ENCODE measurements at places on chromosomes 7 and 10.
A peak's percentile ranks its signal among the peaks of the same experiment; 100 is the strongest.

- H3K27me3 ChIP-seq: no peaks in the 10 kb centered on the region
- H3K4me3 ChIP-seq: no peak overlapping the region
- no peaks in the 10 kb centered on the region for H3K4me1 ChIP-seq
- DNase-seq: no peak
- H3K27ac ChIP-seq: no peak overlapping the region
- H3K36me3 ChIP-seq: no peaks in the 10 kb centered on the region
These were observed 87.9 kb downstream of the DPY19L1 start for GRCh38 chr7:34949361-34949760.

DNA sequence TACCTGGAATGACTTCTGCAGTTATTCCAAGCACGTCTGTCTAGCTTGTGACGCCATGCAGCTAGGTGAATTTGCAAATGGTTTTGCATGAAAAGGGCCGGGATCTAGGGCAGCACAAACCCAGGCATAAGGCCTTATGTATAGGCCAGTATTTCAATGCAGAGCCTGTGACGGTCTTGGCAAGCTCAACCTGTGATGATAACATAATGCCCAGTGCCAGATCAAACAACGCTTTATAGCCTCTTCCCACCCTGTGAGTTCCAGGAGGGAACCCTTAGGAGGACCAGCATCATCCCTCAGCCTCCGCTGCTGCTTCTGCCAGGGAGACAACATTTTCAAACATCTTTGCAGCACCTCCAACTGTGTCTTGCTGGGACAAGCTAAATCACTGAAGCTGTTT is 390.7 kb downstream of the INHBA start:
- no peak overlapping the region for H3K27ac ChIP-seq
- H3K4me1 ChIP-seq: no peaks in the 10 kb centered on the region
- H3K36me3 ChIP-seq: no peaks in the 10 kb centered on the region
- H3K4me3 ChIP-seq: no peak overlapping the region
- no peaks in the 10 kb centered on the region for H3K27me3 ChIP-seq

- no peak overlapping the region for H3K4me3 ChIP-seq
- H3K27ac ChIP-seq: peak overlapping the region; percentile 74
- H3K4me1 ChIP-seq: no peaks in the 10 kb centered on the region
- no peak for DNase-seq
- no peaks in the 10 kb centered on the region for H3K27me3 ChIP-seq
- H3K36me3 ChIP-seq: no peaks in the 10 kb centered on the region
These were observed 63.4 kb downstream of the DIP2C start for GRCh38 chr10:625751-626711.

GRCh38 chr10:132774902-132775863 is 10.8 kb downstream of the NKX6-2 start:
- H3K4me3 ChIP-seq: no peak overlapping the region
- H3K36me3 ChIP-seq: no peaks in the 10 kb centered on the region
- no peak for DNase-seq
- H3K27ac ChIP-seq: no peak overlapping the region
- H3K4me1 ChIP-seq: no peaks in the 10 kb centered on the region

Measured in uterus (tissue), 4 donors.